Mesothelial cell of epicardium (in vitro differentiated cells): ENCODE measurements at places on chromosomes 13 and 19. TPM values are rescaled to one million over a fixed set of nuclear protein-coding genes. Genes with fewer than 3 reads are reported as not detected.

CYP2A7 gene
- total RNA-seq, result not detected in 3 replicates

TEX29 gene
- 0.41 to 0.51 TPM (median 0.45 TPM) in 3 replicates for total RNA-seq

TEX101 gene
- total RNA-seq, result not detected in 3 replicates

SMIM44 gene
- total RNA-seq, result not detected in 3 replicates

CGB1 gene
- 2.2 TPM in 1 of 3 replicates, not detected in the others for total RNA-seq

SPIB gene
- 0.11 TPM in 1 of 3 replicates, not detected in the others for total RNA-seq

FAM124A gene
- total RNA-seq, result 0.66 to 0.91 TPM (median 0.78 TPM) in 3 replicates

ZNF439 gene
- 6.2 to 8.8 TPM (median 6.4 TPM) in 3 replicates for total RNA-seq

CERS1 gene
- total RNA-seq, result 8.5 to 9.4 TPM (median 8.8 TPM) in 3 replicates

GRCh38 chr19:54206030-54206830, 5.6 kb downstream of the RPS9 start:
- DNase-seq, result no peak

- no peak for DNase-seq
Observed at GRCh38 chr13:36752673-36753072, 66.3 kb upstream of the RFXAP start.

DNA sequence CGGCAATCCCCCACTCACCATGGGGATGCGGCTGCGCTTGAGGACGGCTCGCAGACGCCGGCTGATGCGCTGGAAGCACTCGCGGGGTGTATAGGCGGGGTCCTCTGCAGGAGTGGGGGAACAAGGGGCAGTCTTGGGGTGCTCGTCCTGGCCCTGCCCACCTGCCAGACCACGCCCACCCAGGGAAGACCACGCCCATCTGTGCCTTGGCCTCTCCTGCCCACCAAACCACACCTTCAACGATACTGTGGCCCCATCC, 6.7 kb downstream of the RNU6-9 start:
- DNase-seq, result no peak

DNA sequence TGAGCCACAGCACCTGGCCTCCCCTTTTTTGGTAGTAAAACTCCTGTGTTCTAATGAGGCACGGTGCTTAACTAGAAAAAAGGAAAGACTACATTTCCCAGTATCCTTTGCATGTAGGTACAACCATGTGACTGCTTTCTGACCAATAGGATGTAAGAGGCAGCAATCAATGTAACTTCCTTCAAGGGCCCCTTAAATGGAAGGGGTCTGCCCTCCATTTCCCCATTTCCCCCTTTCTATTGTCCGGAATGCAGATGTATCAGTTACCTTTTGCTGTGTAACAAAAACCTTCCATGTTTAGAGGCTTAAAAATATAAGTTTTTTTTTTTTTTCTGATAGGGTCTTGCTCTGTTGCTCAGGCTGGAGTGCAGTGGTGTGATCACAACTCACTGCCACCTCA, 2.2 kb downstream of the GPR32 start:
- no peak for DNase-seq

- DNase-seq, result no peak
Observed at GRCh38 chr13:50393628-50394027, 378.4 kb downstream of the KCNRG start.

DNA sequence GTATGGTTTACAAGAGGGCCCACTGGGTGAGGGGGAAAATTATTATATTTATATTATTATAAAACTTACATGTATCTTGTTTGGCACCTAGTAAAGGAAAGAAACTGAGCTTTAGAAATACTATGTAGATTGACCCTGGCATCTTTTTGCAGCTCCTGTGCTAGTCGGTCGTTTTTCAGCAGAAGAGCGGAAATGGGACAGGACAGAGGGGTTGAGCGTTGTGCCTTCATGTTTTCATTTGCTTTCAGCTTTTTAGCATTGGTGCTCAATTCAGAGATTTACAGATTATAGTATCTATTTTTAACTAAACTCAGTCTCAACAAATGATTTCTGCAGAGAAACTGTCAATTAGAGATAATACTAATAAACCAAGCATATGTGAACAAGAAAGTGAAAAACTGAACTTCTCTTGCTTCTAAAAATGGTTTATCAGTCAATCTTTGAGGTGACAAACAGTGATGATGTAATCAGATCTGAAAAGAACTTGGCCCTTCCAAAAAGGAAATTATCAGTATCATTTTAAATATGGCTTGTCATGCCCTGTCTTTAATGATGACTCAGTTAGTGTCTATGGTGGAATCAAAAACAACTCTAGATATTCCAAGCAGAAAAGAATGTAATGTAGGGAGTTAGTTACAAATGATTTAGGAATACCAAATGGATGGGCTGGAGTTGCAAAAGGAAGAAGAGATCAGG, 56.9 kb upstream of the KCTD4 start:
- DNase-seq, result no peak

- no peak for DNase-seq
Observed at GRCh38 chr19:32800754-32801153, 68.8 kb downstream of the SLC7A9 start.

DNA sequence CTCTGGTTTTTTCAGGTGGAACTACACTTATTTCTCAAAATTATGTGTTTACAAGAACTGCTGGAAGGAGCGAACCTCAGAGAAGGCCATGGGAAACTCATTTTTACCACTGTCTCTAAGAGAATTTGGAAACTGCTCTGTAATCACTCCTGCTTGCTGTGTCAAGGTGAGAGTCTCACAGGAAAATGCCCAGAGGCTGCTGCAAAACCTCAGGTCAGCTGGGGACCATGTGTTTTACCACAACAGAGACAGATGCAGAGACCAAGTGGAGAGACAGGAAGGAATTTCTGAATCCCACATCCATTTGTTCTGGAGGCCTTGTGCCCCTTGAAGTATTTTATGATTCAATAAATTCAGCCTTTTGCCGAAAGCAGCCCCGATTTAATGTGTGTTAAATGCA, 743.8 kb upstream of the SLC10A2 start:
- DNase-seq, result no peak

DNA sequence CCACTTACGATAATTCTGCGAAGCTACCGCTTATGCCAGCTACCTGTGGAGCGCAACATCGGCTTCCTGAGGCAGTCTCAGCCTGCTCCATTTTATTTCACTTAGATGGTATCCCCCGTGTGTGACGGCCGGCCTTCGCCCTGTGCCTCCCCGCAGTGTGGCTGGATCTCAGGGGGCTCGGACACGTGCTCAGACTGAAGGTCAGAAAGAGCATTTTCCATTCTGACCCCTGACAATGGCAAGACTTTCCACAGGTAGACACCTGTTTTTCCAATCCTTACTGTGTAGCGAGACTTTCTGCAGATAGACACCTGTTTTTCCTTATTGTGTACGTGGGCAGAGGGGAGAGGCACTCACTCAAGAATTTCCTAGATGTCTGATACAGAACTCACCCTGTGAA, 52.7 kb downstream of the ATP11A start:
- DNase-seq, result no peak

DNA sequence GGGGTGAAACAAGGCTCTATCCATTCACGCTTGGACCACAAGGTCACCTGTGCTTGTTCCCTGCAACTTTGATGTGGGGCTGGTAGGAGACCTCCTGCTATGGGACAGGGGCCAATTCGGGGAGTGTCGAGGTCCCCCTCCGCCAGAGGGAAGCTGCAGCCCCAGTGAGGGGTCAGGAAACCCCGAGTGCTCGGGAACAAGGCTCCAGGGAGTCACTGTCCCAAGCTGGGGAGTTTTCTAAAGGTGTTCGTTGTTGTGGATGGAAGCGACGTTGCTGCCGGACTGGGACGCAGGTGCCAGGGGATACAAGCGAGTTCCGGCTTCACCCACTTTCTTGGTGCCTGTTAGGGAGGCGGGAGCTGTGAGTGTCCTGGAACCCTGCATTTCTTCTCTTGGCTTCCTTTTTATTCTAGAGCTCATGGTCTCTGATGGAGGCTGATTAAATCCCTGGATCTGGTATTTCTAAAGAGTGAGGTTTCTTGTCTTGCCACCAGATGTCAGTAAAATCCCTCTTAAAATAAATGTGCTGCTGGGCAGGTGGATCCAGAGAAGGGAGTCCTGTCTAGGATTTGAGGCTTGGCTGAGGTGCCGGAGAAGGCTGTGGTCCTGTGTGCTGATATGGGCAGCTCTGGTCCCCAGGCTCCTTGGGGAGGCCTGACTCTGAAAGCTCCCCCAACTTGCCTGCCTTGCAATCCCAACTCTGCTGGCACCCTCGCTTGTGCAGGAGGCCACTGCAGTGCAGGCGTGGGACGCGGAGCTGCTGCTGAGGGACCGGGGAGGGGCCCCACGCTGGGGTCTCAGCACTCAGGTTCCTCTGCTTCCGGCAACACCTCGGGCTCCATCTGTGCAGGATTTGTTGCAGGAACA, 153.9 kb downstream of the TEX29 start:
- DNase-seq, result peak; percentile 36

DNA sequence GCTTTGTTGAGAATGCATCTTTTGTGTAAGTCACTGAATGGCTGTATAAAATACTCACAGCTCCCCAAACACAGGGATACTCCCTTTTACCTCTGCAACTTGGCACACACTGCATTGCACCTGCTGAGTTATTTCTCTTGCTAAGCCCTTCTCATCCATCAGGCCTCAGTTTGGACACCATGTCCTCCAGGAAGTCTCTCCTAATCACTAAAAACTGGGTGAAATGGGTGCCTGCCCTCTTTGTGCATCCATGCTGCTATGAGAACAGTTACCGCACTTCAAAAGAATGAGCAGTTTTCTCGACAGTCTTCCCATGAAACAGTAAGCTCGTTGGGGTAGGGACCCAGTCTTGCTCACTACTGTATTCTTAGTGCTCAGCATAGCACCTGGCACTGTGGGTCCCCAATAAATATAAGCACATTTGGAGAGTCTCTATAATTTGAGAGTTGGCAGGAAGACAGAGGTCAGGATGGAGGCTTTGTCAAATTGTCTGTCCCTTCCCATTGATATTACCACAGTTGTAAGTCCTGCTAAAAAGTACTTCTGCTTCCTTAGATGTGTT, 4.6 kb upstream of the SLC25A30 start:
- no peak for DNase-seq

- no peak for DNase-seq
Observed at GRCh38 chr13:75896271-75896670, 260.1 kb downstream of the LMO7 start.

GRCh38 chr13:106566641-106567473, 1.1 kb downstream of the ARGLU1 start:
- no peak for DNase-seq

DNA sequence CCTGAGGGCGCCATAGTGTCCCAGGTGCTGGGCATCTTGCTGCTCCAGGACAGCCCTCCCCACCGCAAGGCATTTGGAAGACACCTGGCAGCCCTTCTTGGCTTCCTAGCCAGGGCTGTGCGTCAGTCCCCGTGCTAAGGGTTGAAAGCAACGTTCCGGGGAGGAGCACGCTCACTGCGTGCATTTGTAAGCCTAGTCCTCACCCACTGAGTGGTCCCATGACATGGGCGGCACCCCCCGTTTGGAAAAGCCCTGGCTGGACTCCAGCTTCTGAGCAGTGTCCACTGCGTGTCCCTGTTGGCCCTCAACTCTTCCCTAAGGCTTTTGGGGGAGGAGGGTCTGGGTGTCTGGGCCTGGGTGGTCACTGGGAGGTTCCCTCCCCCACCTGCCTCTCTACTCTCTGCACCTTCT, 76.3 kb upstream of the GPR183 start:
- no peak for DNase-seq

- no peak for DNase-seq
Observed at GRCh38 chr13:85500696-85501256, 298.4 kb downstream of the SLITRK6 start.

- no peak for DNase-seq
Observed at GRCh38 chr19:49894879-49895565, 1.7 kb downstream of the IL4I1 start.

GRCh38 chr19:2529473-2529918, 53.6 kb downstream of the GADD45B start:
- no peak for DNase-seq

DNA sequence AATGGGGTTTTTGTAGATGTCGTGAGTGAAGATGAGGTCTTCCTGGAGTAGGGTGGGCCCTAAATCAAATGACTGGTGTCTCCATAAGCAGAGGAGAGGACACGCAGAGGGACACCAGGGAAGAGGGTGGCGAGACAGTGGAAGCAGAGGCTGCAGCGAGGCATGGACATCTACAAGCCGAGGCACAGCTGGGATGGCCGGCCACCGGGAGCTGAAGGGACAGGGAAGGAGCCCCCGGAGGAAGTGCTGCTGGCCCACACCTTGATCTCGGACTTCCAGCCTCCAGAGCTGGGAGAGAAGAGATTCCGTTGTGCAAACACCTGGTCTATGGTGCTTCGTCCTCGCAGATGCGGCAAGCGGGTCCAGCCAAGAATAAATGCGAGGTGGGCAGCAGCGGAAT, 84.5 kb downstream of the ANKRD10 start:
- DNase-seq, result no peak

DNA sequence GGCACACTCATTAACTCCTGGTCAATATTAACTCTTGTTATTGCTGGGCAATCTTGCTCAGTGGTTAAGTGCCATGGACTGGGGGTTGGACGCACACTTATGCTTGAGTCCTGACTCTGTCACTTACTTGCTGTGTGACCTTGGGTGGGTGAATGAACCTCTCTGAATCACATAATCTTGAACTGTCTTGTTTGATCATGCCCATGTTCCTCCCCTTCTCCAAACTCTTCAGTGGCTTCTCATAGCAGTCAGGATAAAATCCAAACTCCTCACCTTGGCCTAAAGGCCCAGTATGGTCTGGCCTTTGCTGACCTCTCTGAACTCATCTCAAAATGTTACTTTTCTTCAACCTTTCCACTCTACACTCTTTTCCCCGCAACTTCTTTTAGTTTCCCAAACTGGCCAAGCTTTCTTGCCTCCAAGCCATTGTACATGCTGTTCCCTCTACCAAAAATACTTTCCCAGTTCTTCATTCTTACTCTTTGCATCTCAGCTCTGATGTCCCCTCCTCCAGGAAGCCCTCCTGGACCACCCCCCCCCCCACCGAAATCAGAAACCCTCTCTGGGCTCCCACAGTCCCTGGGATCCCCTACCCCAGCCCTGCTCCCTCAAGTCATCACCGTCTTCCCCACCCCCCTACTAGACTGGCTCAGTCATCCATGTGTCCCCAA, 2.4 kb downstream of the MYPOP start:
- DNase-seq, result no peak

GRCh38 chr19:15642807-15643206, 2.1 kb downstream of the CYP4F3 start:
- DNase-seq, result no peak

DNA sequence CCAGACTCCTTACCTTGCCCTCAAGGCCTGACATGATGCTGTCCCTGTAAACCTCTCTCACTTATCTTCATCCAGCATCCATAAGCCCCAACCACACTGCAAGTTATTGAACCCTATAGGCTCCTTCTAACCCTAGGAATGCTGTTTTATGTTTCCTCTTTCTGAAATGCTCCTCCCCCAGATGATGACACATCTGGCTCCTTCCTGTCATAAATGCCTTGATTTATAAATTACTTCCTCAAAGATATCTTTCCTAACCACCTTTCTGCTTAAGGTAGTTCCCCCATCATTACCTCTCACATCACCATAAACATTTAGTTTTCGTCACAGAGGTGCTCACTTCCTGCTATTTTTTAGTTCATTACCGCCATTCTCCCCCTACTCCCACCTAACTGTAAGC, 12.3 kb downstream of the RUBCNL start:
- DNase-seq, result no peak
